ENCODE measurements at places on chromosomes 4 and X. TPM values are rescaled to one million over a fixed set of nuclear protein-coding genes. Genes with fewer than 3 reads are reported as not detected.

Gene CTAG1B
- not detected for polyA plus RNA-seq

DNA sequence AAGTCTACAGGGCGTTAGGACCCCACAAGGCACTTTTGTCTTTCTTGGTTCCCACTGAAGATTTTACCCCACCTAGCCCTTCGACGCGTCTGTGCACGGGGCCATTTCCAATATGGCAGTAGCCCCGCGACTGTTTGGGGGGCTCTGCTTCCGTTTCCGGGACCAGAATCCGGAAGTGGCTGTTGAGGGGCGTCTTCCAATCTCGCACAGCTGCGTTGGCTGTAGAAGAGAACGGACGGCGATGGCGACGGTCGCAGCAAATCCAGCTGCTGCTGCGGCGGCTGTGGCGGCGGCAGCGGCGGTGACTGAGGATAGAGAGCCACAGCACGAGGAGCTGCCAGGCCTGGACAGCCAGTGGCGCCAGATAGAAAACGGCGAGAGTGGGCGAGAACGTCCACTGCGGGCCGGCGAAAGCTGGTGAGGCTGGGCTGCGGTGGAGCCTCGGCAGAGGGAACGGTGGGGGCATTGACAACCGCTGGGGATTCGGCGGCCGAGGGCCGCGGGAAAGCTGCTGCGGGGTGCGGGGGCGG lies at the start of gene USP11:
TSS of gene USP11 (plus strand) at position 207 of the 530 bp plus-strand sequence. CDS start at position 242, 35 bp downstream.
- peak; percentile 40 for DNase-seq

DNA sequence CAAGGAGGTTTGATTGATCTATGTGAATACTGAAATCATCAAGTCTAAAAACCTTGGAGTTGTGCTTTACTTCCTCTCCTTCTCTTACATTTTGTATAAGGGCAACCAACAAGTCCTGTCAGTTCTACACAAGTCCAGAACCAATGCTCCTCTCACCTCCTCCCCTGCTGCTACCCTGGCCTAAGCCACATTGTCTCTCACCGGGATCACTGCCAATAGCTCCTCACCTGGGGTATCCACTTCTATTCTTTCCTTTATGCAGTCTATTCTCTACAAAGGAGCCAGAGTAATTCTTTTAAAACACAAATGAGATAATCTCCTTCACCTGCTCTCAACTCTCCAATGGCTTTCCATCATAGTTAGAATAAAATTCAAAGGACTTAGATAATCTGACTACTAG lies 13.3 kb upstream of the ARHGEF6 start:
- no peak for DNase-seq

DNA sequence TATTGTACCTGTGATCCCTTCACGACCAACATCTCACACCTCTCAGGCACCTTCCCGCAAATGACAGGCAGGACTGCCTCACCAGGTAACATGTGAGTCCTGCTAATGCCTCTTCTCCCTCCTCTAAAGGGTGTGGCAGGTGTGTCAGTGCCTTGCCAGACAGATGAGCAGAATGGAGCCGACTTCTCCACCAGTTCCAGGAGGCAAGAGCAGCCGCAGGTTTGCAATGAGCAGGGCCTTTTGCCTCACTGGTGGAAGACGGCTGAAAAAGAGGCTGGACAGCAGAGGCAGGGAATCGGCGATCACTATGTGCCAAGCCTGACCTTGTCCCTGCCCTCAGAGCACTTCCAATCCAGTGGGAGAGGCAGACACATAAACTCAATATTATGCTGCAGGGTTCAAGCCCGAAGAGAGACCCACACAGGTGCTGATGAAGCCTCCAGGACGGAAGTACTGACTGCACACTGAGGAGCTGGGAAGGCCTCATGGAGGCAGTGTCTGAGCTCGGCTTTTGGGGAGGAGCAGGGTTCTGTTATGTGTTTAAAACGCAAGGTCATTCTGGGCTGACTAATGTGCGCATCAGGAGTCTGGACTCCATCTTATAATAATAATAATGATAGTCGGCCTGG lies 57.9 kb downstream of the C4orf50 start:
- no peak for DNase-seq

Gene TLR10
- 2.2 TPM for polyA plus RNA-seq

DNA sequence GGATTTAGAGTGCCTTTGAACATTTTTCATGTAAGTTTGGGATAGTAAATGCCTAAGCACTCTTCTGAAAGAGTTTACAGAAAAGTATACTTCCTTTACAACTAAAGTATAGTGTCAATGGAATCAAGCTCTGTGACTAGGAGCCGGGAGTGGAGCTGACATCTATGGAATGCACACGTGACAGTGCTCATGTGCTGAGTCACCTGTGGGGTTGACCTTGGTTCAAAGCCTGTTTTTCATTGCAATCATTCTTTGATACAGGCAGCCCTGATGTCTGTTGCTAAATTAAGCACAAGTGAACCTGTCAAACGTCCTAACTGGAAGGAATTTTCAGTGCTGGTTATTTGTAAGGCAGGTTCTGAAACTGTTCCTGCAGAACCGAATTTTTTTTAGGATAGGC lies 82.5 kb downstream of the GPAT3 start:
- DNase-seq: peak; percentile 87

Gene ENOX2
- polyA plus RNA-seq: 15.4 TPM

- DNase-seq: no peak
These were observed 10.2 kb upstream of the CYTL1 start for GRCh38 chr4:5029447-5029846.

Measured in large intestine (tissue), 12 donors.